ENCODE measurements at places on chromosomes 12 and 14. TPM values are rescaled to one million over a fixed set of nuclear protein-coding genes. Genes with fewer than 3 reads are reported as not detected.

DNA sequence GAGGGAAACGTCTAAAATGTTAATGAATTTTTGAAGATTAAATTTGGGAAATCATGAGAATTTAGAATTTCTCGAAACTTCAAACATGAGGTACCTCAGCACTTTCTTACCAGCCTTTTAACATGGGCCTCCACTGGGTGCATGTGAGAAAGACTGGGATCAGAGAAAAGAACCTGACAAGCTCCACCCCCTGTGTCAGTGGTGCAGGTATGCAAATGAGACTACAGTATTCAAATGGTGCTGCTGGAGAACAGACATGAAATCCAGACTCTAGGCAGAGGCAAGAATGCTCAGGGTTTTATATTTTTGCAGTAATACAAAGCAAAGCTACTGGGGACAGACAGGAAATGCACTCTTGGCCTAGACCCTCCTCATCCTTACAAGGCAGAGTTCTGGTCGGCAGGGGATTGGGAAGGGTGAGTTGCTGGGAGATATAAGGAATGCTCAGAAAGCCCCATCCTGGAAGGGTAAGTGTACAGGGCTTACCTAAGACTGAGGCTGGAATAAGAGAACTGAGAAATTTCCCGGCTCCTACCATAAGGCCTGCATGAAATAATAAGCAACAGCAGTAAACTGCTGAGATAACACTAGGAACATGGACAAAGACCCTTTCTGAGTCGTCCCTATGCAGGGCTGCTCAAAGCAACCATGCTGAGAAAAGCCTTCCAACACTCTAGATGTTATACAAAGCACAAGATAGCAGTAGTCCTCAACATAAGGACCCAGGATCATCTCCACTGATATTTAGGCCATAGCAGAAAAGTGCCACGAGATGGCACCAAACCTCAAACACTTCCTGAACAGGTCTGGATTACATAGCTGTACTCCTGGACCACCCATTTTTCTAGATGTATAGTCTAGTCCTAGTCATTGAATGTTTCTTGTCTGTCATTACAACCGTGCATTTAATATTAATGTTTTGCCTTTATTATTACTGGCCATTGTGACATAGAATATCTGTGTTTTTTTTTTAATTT, 260.8 kb downstream of the RASSF9 start:
- no peaks in the 10 kb centered on the region for H3K27me3 ChIP-seq
- no peaks in the 10 kb centered on the region for H3K36me3 ChIP-seq
- no peaks in the 10 kb centered on the region for H3K4me1 ChIP-seq

GRCh38 chr12:1880153-1880845, 38.2 kb downstream of the CACNA2D4 start:
- no peaks in the 10 kb centered on the region for H3K36me3 ChIP-seq
- H3K4me3 ChIP-seq: no peak overlapping the region
- H3K27ac ChIP-seq: no peak overlapping the region
- peaks cover 2% of the 10 kb centered on the region for H3K4me1 ChIP-seq

GRCh38 chr14:68449561-68450181, 343.2 kb downstream of the ZFP36L1 start:
- no peaks in the 10 kb centered on the region for H3K36me3 ChIP-seq
- H3K27me3 ChIP-seq: no peaks in the 10 kb centered on the region
- H3K4me1 ChIP-seq: peaks cover 16% of the 10 kb centered on the region
- no peak overlapping the region for H3K4me3 ChIP-seq
- H3K27ac ChIP-seq: peak overlapping the region; percentile 8

GRCh38 chr12:93664573-93665138, 12.5 kb upstream of the CRADD start:
- no peaks in the 10 kb centered on the region for H3K36me3 ChIP-seq
- no peaks in the 10 kb centered on the region for H3K27me3 ChIP-seq
- no peak overlapping the region for H3K27ac ChIP-seq
- no peak for DNase-seq
- H3K4me1 ChIP-seq: no peaks in the 10 kb centered on the region

DNA sequence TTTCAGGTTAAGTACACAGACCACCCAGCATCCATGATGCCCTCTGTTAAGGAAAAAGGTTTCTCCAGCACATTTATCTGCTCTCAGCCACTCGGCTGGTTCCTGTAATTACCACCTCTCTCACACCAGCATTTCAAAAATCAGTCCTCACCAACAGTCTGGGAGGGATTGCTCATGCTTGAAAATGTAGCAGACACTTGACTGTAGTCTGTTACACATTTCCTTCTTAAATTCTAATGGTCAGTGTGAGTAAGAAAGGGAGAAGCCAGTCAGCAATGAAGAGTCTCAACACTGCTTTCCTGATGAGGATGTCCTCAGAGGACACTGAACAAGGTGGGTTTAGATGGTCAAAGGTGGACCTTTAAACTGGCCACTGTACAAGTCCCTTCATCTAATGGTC, 6.0 kb downstream of the ZBTB39 start:
- no peaks in the 10 kb centered on the region for H3K27me3 ChIP-seq
- H3K4me3 ChIP-seq: no peak overlapping the region
- H3K4me1 ChIP-seq: peaks cover 13% of the 10 kb centered on the region

- H3K27me3 ChIP-seq: no peaks in the 10 kb centered on the region
- DNase-seq: peak; percentile 51
- no peaks in the 10 kb centered on the region for H3K36me3 ChIP-seq
- H3K4me3 ChIP-seq: no peak overlapping the region
- peak overlapping the region; percentile 76 for H3K27ac ChIP-seq
Observed at GRCh38 chr14:81400852-81401251, 728 bp upstream of the STON2 start.

DNA sequence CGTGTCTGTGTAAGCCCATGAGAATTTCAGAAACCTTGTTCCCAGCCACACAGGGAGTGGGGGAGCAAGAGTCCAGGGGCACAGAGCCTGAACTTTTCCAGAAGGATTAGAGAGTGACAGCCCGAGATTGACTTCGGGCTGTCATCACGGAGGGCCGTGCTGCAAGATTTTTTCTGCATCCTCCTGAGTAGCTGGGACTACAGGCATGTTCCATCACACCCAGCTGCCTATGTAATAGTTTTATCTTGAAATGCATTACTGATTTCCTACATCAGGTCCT, 14.4 kb downstream of the EVL start:
- no peak overlapping the region for H3K4me3 ChIP-seq
- peaks cover 17% of the 10 kb centered on the region for H3K4me1 ChIP-seq
- peak overlapping the region; percentile 36 for H3K27ac ChIP-seq
- DNase-seq: no peak
- no peaks in the 10 kb centered on the region for H3K27me3 ChIP-seq

DNA sequence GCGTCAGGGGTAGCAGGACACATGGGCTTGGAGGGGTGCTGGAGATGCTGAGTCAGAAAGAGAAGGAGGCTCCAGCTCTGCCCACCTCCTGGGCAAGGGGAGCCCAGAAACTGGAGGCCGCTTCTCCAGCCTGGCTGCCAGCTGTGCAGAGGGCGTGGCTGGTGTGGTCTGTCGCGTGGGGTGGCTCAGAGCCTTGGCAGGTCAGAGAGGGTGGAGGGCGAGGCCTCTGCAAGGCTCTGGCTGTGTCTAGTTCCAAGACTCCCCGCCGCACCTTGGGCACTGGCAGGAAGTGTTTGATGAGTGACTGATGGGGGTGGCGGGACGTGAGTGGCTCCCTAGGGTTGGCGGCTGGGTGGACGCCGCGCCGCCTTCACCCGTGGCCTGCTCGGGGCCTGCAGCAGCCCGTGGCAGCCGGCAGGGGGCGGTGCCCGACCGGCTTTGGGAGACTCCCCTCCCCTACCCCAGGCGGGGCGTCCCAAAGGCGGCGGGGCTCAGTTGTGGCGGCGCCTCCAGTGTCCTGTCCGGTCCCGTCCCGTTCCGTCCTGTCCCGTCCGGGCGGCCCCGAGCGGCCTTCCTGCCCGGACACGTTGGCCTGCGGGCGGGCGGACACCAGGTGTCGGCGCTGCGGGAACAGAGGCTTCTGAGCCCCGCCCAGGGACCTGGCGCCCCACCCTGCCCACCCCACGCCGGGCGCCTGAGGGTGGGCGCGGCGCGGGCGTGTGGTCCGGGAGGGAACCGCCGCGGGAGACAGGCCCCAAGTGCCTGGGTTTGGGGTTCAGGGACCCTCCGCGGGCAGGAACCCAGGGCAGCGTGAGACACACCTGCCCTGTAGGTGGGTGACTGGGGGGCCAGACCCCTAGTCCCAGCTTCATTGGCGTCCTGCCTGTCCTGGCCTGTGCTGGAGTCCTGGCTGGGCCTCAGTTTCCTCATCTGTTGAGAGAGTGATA, 39.7 kb downstream of the KRT80 start:
- H3K4me3 ChIP-seq: no peak overlapping the region
- no peaks in the 10 kb centered on the region for H3K27me3 ChIP-seq
- H3K36me3 ChIP-seq: no peaks in the 10 kb centered on the region
- DNase-seq: peak; percentile 91

GRCh38 chr12:39764944-39765560, 145.4 kb upstream of the ABCD2 start:
- H3K36me3 ChIP-seq: no peaks in the 10 kb centered on the region
- H3K4me3 ChIP-seq: no peak overlapping the region
- no peaks in the 10 kb centered on the region for H3K27me3 ChIP-seq
- peak; percentile 56 for DNase-seq
- H3K27ac ChIP-seq: no peak overlapping the region

GRCh38 chr12:129145381-129145780, 292.1 kb downstream of the GLT1D1 start:
- H3K27ac ChIP-seq: no peak overlapping the region
- no peak for DNase-seq
- H3K4me1 ChIP-seq: no peaks in the 10 kb centered on the region
- no peaks in the 10 kb centered on the region for H3K36me3 ChIP-seq
- H3K4me3 ChIP-seq: no peak overlapping the region

GRCh38 chr12:6998715-6999451, 19.4 kb downstream of the LPCAT3 start:
- no peaks in the 10 kb centered on the region for H3K36me3 ChIP-seq
- DNase-seq: peak; percentile 34
- peak overlapping the region; percentile 85 for H3K27ac ChIP-seq
- peaks cover 20% of the 10 kb centered on the region for H3K4me1 ChIP-seq

SLC25A29 gene
- total RNA-seq: 88.7 TPM

PLEKHH1 gene
- total RNA-seq: 17.1 TPM

GRCh38 chr14:88998027-88998426, 173.6 kb downstream of the TTC8 start:
- H3K4me3 ChIP-seq: no peak overlapping the region
- no peak overlapping the region for H3K27ac ChIP-seq
- no peak for DNase-seq
- peaks cover 7% of the 10 kb centered on the region for H3K4me1 ChIP-seq

RDH5 gene
- 48.7 TPM for total RNA-seq

GRCh38 chr12:70779250-70779649, 141.3 kb downstream of the PTPRR start:
- H3K27me3 ChIP-seq: no peaks in the 10 kb centered on the region
- no peaks in the 10 kb centered on the region for H3K36me3 ChIP-seq
- DNase-seq: no peak
- no peak overlapping the region for H3K27ac ChIP-seq

C12orf60 gene
- 2.3 TPM for total RNA-seq

KRT2 gene
- total RNA-seq: not detected

GNG2 gene
- 13.7 TPM for total RNA-seq

DNA sequence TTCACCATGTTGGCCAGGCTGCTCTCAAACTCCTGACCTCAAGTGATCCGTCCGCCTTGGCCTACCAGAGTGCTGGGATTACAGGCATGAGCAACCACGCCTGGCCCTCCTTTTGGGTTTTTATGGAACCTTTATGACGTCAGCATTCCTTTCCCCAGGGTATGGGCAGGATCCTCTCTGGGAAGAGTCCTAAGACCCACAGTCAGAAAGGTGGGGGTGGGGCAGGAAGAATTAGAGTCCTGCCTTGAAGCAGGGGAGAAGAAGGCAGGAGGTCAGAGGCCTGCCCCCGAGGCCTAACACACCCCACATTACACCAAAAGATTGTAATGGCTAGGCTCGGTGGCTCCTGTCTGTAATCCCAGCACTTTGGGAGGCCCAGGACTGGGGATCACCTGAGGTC, 30.8 kb upstream of the CDK17 start:
- no peak overlapping the region for H3K27ac ChIP-seq
- H3K27me3 ChIP-seq: no peaks in the 10 kb centered on the region
- H3K36me3 ChIP-seq: no peaks in the 10 kb centered on the region
- peaks cover 4% of the 10 kb centered on the region for H3K4me1 ChIP-seq
- DNase-seq: no peak

DNA sequence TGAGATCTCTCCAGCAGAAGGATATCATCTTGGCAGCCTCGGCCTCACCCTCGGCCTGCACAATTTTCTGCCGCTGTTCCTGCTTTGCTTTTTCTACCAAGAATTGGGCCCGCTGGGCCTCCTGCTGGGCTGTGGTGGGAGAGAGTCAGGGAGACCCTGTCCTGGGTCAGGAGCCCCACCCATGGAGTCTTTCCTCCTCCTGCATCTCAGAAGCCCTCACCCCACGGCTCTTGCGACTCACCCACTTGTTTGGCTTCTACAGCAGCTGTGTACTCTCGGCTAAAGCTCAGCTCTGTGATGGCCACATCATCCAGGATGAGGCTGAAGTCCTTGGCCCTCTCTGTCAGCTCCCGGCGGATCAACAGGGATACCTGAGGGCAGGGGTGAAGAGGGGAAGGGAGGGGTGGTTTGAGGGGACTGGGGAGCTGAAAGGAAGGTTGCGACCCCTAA, 2.8 kb downstream of the PHB2 start:
- no peaks in the 10 kb centered on the region for H3K36me3 ChIP-seq
- H3K27me3 ChIP-seq: no peaks in the 10 kb centered on the region
- no peak overlapping the region for H3K4me3 ChIP-seq

DNA sequence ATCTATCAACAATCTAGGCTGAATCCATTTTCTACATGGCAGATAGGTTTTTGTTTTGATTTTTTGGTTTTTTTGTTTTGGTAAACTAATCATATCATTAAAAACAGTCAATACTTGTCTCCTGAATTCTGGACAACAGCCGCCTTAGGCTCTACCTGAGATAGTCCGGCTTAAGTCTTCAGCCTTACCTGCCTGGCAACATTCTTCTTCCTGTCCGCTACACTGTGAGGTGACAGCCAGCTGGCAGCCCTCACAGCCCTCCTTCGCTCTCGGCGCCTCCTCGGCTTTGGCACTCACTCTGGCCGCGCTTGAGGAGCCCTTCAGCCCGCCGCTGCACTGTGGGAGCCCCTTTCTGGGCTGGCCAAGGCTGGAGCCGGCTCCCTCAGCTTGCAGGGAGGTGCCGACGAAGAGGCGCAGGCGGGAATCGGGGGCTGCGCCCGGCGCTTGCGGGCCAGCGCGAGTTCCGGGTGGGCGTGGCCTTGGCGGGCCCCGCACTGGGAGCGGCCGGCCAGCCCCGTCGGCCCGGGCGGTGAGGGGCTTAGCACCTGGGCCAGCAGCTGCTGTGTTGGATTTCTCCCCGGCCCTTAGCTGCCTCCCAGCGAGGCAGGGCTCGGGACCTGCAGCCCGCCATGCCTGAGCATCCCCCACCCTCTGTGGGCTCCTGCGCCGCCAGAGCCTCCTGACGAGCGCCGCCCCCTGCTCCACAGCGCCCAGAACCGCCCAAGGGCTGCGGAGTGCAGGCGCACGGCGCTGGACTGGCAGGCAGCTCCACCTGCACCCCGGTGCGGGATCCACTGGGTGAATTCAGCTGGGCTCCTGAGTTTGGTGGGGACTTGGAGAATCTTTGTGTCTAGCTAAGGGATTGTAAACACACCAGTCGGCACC, 49.0 kb downstream of the MDGA2 start:
- no peak for DNase-seq
- no peak overlapping the region for H3K27ac ChIP-seq
- no peaks in the 10 kb centered on the region for H3K27me3 ChIP-seq
- no peak overlapping the region for H3K4me3 ChIP-seq

LRIG3 gene
- total RNA-seq: 63.9 TPM
